ENCODE measurements at places on chromosomes 11 and 22. TPM values are rescaled to one million over a fixed set of nuclear protein-coding genes. Genes with fewer than 3 reads are reported as not detected.
A peak's percentile ranks its signal among the peaks of the same experiment; 100 is the strongest.

PHETA2 gene
- 3.2 TPM for total RNA-seq

CLDN25 gene
- not detected for total RNA-seq

GRCh38 chr11:32792948-32793475 lies 1.4 kb downstream of the CCDC73 start:
- H3K27me3 ChIP-seq: no peaks in the 10 kb centered on the region
- H3K27ac ChIP-seq: no peak overlapping the region
- H3K4me3 ChIP-seq: no peak overlapping the region
- peak; percentile 36 for DNase-seq

GRCh38 chr22:25728071-25728470 lies 13.9 kb upstream of the MYO18B start:
- DNase-seq: no peak
- no peaks in the 10 kb centered on the region for H3K27me3 ChIP-seq
- H3K4me1 ChIP-seq: no peaks in the 10 kb centered on the region
- no peak overlapping the region for H3K27ac ChIP-seq
- H3K36me3 ChIP-seq: no peaks in the 10 kb centered on the region

Measured in H9 (cell line).